Activated T-cell treated with anti-CD3 and anti-CD28 coated beads, Interleukin-2, amount 50 U/mL, for 72 hours (primary cell): ENCODE measurements at places on chromosomes 12 and 14. TPM values are rescaled to one million over a fixed set of nuclear protein-coding genes. Genes with fewer than 3 reads are reported as not detected.
A peak's percentile ranks its signal among the peaks of the same experiment; 100 is the strongest.

The OLR1 gene
- not detected for total RNA-seq

GRCh38 chr14:31265701-31266398, 58.3 kb upstream of the HECTD1 start:
- H3K4me3 ChIP-seq: no peak overlapping the region
- H3K27ac ChIP-seq: no peak overlapping the region
- DNase-seq: no peak
- H3K36me3 ChIP-seq: no peaks in the 10 kb centered on the region

DNA sequence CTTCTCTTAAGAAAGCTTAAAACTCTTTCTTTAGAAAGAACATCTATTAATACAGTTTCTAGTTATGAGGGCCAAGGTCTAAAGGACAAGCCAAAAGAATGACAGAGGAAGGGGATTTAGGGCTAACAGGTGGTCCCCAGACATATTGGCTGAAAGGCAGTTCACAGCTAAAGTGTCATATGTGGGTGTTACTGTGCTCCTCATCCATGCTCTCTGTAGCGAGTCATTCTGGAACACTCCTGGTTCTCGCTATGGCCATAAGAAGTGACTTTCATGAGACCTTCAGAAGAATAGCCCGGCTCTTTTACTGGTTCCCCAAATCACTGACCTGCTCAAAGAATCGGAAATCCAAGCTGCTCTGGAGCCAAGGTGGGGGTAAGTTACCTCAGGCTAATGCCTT, 55.0 kb downstream of the TBK1 start:
- H3K27me3 ChIP-seq: no peaks in the 10 kb centered on the region
- no peak for DNase-seq
- no peaks in the 10 kb centered on the region for H3K4me1 ChIP-seq

DNA sequence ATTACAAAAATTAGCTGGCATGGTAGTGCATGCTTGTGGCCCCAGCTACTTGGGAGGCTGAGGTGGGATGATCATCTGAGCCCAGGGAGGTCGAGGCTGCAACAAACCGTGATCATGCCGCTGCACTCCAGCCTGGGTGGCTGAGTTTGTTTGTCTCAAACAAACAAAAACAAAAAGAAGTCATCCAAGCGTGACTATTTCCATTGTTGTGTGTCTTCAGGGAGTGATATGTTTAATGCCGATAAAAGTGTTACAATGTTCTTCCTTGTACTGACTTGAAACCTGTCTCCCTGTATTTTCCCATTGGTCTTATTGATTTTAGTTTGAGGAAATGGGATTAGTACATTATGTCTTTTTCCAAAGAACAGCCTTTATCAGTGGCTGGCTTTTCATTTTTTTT, 75.6 kb upstream of the USP44 start:
- no peaks in the 10 kb centered on the region for H3K36me3 ChIP-seq
- no peaks in the 10 kb centered on the region for H3K27me3 ChIP-seq
- no peak overlapping the region for H3K27ac ChIP-seq
- H3K4me1 ChIP-seq: no peaks in the 10 kb centered on the region

GRCh38 chr14:60485598-60486251, at the start of gene C14orf39:
Gene C14orf39, minus strand, starts transcription at chr14:60486063. Its CDS starts 985 bp downstream, at chr14:60485078.
- no peaks in the 10 kb centered on the region for H3K4me1 ChIP-seq
- no peak within 1 kb of the TSS for H3K27ac ChIP-seq
- peak within 1 kb of the TSS; percentile 53 for H3K4me3 ChIP-seq

DNA sequence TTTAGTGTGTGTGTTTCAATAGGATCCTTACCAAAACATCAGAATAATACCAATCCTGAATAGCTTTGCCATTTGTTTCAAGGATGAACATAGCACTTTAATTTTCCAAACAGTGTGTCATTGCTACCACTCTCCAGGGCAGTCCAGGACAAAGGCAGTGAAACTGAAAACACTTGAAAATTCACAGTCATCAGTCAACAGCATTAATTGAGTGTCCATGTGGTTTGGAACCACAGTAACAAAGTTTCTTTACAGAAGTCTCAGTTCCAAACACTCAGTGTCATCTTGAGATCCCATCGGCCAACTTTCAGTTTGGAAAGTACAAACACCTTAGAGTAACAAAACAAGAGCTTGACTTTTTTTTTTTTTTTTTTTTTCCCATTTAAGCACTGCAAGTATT, 228.4 kb upstream of the SOX5 start:
- DNase-seq: no peak
- no peaks in the 10 kb centered on the region for H3K36me3 ChIP-seq
- H3K4me1 ChIP-seq: no peaks in the 10 kb centered on the region

GRCh38 chr14:30610787-30611343, 11.3 kb upstream of the SCFD1 start:
- H3K27me3 ChIP-seq: no peaks in the 10 kb centered on the region
- H3K4me1 ChIP-seq: no peaks in the 10 kb centered on the region
- no peak overlapping the region for H3K4me3 ChIP-seq
- H3K27ac ChIP-seq: peak overlapping the region; percentile 56
- peaks cover 3% of the 10 kb centered on the region for H3K36me3 ChIP-seq

The KRT75 gene
- not detected for total RNA-seq

DNA sequence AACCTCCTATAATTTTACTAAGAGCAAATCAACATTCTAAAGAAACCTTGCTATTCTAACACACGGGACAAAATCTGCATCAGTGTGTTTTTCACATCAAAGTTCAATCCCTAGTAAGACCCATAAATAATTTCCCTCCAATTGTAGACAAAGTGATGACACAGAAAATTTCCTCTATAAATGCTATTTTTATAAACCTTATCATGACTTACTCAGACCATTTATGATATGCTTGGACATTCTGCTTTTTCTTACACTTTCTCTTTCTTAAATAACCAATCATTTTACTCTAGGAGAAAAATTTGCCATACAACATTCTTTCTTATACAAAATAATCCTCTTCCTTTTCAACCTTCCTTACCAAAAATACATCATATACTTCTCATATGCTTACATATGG, 67.0 kb downstream of the SDR9C7 start:
- no peak overlapping the region for H3K27ac ChIP-seq
- DNase-seq: no peak
- H3K27me3 ChIP-seq: peaks cover 10% of the 10 kb centered on the region

- H3K36me3 ChIP-seq: no peaks in the 10 kb centered on the region
- no peaks in the 10 kb centered on the region for H3K27me3 ChIP-seq
- peak; percentile 66 for DNase-seq
- no peak overlapping the region for H3K27ac ChIP-seq
- H3K4me1 ChIP-seq: peaks cover 50% of the 10 kb centered on the region
Observed at GRCh38 chr12:107402041-107403022, 283.3 kb upstream of the PWP1 start.

DNA sequence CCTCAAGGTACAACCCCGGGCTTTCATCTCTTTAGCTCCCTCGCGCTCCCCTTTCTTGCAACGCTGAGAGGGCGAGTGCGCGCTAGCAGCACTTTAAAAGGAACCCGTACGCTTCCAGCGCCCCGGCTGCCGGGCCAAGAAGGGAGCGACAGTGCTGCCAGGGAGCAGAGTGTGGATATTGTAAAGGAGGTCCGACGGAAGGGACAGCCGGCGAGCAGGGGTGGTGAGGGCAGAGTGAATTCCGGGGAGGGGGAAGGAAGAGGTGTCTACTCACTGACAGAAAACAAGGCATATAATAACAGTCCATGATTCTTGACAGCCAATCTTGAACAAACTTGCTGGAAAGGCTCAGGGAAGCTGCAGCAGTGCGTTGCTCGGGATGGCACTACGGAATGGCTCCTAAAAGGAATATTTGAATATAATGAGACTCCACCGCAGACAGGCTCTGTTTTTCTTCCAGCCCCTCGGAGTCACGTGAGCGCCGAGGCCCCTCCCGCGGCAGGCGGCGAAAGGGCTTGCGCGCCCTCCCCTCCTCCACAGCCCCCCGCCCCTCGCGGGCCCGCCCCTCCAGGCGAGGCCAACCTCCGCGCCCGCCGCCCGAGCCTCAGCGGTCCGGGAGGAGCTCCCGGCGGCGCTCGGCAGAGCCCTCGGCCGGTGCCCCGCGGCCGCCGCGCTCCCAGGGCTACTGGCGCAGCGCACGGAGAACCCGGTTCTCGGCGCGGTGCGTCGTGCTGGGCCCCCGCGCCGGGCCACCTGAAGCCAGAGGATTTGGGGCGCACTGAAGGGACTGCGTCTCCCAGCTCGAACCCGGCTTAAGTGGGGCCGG, 3.4 kb downstream of the BMP4 start:
- peak overlapping the region; percentile 84 for H3K4me3 ChIP-seq
- peaks cover 31% of the 10 kb centered on the region for H3K4me1 ChIP-seq
- H3K27me3 ChIP-seq: peaks cover 61% of the 10 kb centered on the region
- no peak overlapping the region for H3K27ac ChIP-seq
- DNase-seq: peak; percentile 38
- no peaks in the 10 kb centered on the region for H3K36me3 ChIP-seq

The PCBP2 gene
- total RNA-seq: 1,155 TPM

The RFX4 gene
- not detected for total RNA-seq

DNA sequence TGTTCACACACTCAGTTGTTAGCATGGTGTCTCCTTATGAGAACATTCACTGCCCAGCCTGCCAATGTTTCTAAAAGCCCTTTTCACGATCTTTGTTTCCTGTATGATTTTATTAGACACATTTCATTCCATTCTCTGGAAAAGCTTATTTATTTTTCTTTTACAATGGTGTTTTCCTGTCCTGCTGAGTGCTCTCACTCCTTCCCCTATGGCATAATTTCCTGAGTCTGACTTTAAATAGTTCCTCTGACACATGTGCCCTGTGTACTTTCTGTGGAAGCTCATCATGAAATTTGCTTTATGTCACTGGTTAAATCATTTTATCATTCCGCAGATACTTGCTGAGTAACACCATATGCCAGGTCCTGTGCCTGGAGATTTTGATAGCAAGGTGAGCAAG, 612.0 kb downstream of the FLRT2 start:
- no peak overlapping the region for H3K27ac ChIP-seq
- H3K36me3 ChIP-seq: peaks cover 1% of the 10 kb centered on the region

The ETFBKMT gene
- total RNA-seq: 1.3 TPM

DNA sequence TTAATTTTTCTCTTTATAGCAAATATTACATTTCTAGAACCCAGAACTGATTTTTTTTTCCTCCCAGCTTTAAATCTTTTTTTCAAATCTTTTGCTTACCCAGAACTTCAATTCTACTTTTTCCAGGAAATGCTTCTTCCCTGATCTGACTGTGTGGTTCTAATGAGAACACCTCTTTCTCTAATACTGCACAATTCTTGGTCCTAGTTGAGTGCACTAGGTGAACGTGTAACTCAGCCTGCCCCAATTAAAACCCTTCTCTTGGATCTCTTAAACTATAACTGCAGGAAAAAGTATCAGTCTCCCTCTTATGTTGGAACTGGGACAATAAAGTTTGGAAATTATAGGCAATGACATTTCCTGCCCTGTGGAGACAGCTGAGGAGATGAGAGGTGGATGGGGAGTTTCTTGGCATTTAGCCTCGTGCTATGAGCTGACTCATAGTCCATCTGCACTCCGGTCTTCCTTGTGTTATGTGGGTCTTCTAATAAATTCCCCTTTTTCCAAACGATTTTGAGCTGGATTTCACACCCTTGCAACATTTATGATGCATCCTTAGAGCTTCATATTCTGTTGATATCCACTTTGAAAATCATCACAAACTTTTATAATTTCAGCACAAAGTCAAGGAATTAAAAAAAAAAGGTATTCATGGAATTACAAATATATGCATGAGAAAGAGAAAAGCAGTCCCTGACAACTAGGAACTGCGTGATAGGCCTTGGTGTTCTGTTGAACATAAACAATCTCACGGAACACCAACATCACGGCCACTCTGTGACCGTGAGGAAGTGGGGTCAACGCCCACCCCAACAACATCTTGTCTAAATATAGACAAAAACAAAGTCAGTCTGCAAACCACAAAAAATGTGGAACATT, 52.4 kb downstream of the BRMS1L start:
- H3K4me3 ChIP-seq: no peak overlapping the region
- no peaks in the 10 kb centered on the region for H3K36me3 ChIP-seq
- no peaks in the 10 kb centered on the region for H3K27me3 ChIP-seq
- H3K4me1 ChIP-seq: no peaks in the 10 kb centered on the region

The GRIP1 gene
- total RNA-seq: 2.3 TPM

- peaks cover 8% of the 10 kb centered on the region for H3K36me3 ChIP-seq
- H3K4me1 ChIP-seq: peaks cover 25% of the 10 kb centered on the region
- DNase-seq: no peak
- no peak overlapping the region for H3K4me3 ChIP-seq
Observed at GRCh38 chr12:89492883-89493282, 31.7 kb downstream of the GALNT4 start.

DNA sequence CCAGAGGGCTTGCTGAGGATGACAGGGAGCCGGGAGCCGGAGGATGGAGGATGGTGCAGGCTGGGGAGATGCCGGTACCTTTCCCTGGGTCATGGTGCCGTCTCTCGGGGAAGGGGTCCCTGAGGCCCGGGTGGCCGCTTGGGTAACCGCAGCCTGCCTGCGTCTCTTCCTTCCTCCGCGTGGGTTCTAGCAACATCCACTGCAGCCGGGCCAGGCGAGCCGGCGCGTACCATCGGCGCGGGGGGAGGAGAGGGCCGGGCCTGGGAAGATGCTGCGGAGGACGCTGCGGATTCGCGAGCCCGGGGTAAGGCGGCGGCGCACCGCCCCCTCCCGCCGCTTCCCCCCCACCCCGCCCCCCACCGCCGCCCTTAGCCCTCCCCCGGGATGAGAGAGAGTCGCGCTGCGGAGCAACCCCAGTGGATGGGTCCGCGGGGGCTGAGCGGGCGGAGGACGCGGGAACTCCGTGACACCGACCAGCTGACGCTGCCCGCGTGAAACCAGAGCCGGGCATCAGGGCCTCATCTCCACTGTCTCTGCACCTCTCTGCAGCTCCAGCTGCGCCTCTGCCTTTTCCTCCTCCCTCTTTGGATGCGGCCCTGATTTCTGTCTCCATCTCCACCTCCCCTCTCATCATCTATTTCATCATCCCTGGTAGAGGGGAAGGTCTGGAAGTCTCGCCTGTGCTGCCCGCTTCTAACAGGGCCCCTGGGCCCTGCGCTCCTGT, at the start of gene FAIM2:
Gene FAIM2 (minus strand): TSS at position 201 of the 724 bp plus-strand sequence. CDS start 108 bp downstream, at position 93.
- H3K4me1 ChIP-seq: peaks cover 7% of the 10 kb centered on the region
- H3K4me3 ChIP-seq: peak within 1 kb of the TSS; percentile 78
- peaks cover 42% of the 10 kb centered on the region for H3K27me3 ChIP-seq
- H3K36me3 ChIP-seq: no peaks in the 10 kb centered on the region

DNA sequence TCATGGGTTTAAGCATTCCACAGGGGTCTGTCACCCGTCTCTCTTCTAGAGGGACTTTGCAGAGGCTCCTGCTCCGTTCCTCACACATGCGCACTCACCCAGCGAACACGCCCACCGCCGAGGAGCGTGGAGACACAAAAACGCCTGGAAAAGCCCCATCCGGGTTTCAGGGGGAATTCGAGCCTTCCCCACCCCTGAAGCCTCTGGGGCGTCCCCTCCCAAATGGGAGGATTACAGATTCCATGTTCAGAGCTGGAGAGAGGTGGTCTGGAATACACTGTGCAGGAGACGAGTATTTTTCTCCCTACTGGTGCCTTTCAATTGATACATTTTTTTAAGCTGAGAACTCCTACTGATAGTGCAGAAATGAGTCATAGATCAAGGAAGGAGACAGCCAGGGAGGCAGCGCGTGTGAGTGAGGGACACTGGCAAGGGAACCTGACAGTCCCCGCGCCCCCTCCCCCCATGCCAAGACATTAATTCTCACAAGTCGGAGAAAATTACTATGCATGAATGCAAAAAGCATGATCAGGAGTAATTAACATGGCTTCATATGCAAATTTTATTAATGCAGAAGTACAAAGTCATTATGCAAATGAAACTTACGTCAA, 36.9 kb downstream of the BCL11B start:
- peak overlapping the region; percentile 40 for H3K27ac ChIP-seq

The HCAR1 gene
- 0.34 TPM for total RNA-seq

GRCh38 chr12:52267699-52268098, 6.7 kb upstream of the KRT86 start:
- H3K4me1 ChIP-seq: no peaks in the 10 kb centered on the region
- no peaks in the 10 kb centered on the region for H3K36me3 ChIP-seq
- H3K4me3 ChIP-seq: no peak overlapping the region
- no peak for DNase-seq

GRCh38 chr12:132429946-132430643, 59.9 kb upstream of the FBRSL1 start:
- peak overlapping the region; percentile 71 for H3K4me3 ChIP-seq
- no peaks in the 10 kb centered on the region for H3K27me3 ChIP-seq
- H3K36me3 ChIP-seq: no peaks in the 10 kb centered on the region
